ENCODE measurements at places on chromosomes 5 and 9. TPM values are rescaled to one million over a fixed set of nuclear protein-coding genes. Genes with fewer than 3 reads are reported as not detected.

The IL4 gene
- total RNA-seq, result not detected

The TPPP gene
- total RNA-seq, result 5.2 TPM

The PCDHGA7 gene
- 0.78 TPM for total RNA-seq

The ASS1 gene
- total RNA-seq, result 16.7 TPM

The FTMT gene
- not detected for total RNA-seq

The PSAT1 gene
- 183 TPM for total RNA-seq
